Colonic mucosa (tissue), 4 donors: ENCODE measurements at places on chromosomes 2 and 18. TPM values are rescaled to one million over a fixed set of nuclear protein-coding genes. Genes with fewer than 3 reads are reported as not detected.

- no peak for DNase-seq
- no peaks in the 10 kb centered on the region for H3K27me3 ChIP-seq
- H3K27ac ChIP-seq: no peak overlapping the region
- H3K4me1 ChIP-seq: no peaks in the 10 kb centered on the region
- H3K36me3 ChIP-seq: peaks cover 8% of the 10 kb centered on the region
Measured at GRCh38 chr2:63596401-63596883, 7.7 kb downstream of the MDH1 start.

GRCh38 chr2:236853585-236854051 is 232.1 kb upstream of the COPS8 start:
- H3K27me3 ChIP-seq: no peaks in the 10 kb centered on the region
- no peak overlapping the region for H3K4me3 ChIP-seq
- no peaks in the 10 kb centered on the region for H3K4me1 ChIP-seq
- no peaks in the 10 kb centered on the region for H3K36me3 ChIP-seq

DNA sequence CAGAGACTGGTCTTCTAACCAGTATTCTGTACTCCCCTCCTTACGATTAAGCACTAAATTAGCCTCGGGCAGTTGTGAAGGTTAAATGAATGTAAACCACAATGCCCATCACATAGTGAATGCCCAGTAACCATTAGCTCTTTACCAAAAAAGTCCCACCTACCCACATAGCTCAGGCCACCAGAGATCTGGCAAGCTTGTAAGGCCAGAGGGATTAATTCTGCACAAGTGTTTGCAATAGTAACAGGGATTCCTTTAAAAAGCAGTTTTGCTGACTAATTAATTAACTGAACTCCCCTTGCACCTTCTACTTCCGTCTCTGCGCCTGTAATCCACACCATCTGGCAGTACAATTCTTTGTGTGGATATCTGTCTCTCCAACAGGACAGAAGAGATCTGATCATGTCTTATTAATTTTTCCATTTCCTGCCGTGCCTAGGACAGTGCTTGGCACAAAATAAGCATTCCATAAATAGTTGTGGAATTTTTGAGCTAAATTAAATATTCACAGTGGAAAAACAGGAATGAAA is 36.2 kb upstream of the IGFBP2 start:
- no peak overlapping the region for H3K4me3 ChIP-seq
- no peak overlapping the region for H3K27ac ChIP-seq
- DNase-seq: no peak
- H3K36me3 ChIP-seq: no peaks in the 10 kb centered on the region
- no peaks in the 10 kb centered on the region for H3K27me3 ChIP-seq

DNA sequence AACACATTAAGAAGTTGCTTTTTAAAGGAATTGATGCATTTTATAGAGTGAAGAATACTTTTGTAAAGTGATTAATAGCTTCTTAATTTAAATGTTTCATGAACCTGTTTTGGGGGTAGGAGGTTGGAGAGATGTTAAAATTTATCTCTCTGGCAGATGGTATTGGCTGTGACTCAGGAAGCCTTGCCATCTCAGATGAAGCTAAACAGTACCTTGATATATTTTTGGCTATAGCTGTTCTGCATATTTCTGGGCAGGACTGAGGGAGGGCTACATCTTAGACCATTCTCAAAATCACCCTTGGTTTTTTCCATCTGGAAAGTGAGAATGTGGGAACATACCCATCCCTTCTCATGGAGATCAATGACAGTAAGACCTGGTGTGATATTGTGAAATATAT is 13.4 kb downstream of the CAPN14 start:
- no peak overlapping the region for H3K4me3 ChIP-seq
- no peaks in the 10 kb centered on the region for H3K27me3 ChIP-seq
- H3K27ac ChIP-seq: no peak overlapping the region
- no peaks in the 10 kb centered on the region for H3K4me1 ChIP-seq
- DNase-seq: no peak

DNA sequence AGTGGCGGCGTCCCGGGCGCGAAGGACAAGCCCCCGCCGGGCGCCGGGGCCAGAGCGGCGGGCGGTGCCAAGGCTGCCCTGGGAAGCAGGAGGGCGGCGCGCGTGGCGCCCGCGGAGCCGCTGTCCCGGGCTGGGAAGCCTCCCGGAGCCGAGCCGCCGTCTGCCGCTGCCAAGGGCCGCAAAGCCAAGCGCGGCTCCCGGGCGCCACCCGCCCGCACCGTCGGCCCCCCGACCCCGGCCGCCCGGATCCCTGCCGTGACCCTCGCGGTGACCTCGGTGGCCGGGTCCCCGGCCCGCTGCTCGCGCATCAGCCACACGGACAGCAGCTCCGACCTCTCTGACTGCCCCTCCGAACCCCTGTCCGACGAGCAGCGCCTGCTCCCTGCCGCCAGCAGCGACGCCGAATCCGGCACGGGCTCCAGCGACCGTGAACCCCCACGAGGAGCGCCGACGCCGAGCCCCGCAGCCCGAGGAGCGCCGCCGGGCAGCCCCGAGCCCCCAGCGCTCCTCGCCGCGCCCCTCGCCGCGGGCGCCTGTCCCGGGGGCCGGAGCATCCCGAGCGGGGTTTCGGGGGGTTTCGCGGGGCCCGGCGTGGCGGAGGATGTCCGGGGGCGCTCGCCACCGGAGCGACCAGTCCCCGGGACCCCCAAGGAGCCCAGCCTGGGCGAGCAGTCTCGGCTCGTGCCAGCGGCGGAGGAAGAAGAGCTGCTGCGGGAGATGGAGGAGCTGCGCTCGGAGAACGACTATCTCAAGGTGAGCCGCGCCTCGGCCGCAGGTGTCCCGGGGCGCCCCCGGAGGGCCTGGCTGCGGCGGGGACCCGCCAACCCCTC is 820 bp downstream of the MTCL1 start:
- peaks cover 15% of the 10 kb centered on the region for H3K4me1 ChIP-seq
- H3K27ac ChIP-seq: peak overlapping the region; percentile 12
- H3K36me3 ChIP-seq: no peaks in the 10 kb centered on the region
- peak overlapping the region; percentile 54 for H3K4me3 ChIP-seq
- no peak for DNase-seq
- H3K27me3 ChIP-seq: peaks cover 9% of the 10 kb centered on the region

- DNase-seq: no peak
- no peaks in the 10 kb centered on the region for H3K27me3 ChIP-seq
- no peaks in the 10 kb centered on the region for H3K4me1 ChIP-seq
Measured at GRCh38 chr2:3664925-3665324, 6.9 kb downstream of the ALLC start.

- no peak overlapping the region for H3K27ac ChIP-seq
- H3K4me1 ChIP-seq: no peaks in the 10 kb centered on the region
- no peaks in the 10 kb centered on the region for H3K27me3 ChIP-seq
Measured at GRCh38 chr18:3321133-3321812, 59.3 kb downstream of the MYL12B start.

- H3K4me3 ChIP-seq: no peak overlapping the region
- no peaks in the 10 kb centered on the region for H3K27me3 ChIP-seq
- H3K4me1 ChIP-seq: no peaks in the 10 kb centered on the region
Measured at GRCh38 chr18:74731097-74731496, 133.4 kb downstream of the ZNF407 start.

GRCh38 chr2:181810823-181811695 is 80.5 kb upstream of the ITPRID2 start:
- no peaks in the 10 kb centered on the region for H3K27me3 ChIP-seq
- peak; percentile 63 for DNase-seq
- no peaks in the 10 kb centered on the region for H3K36me3 ChIP-seq

DNA sequence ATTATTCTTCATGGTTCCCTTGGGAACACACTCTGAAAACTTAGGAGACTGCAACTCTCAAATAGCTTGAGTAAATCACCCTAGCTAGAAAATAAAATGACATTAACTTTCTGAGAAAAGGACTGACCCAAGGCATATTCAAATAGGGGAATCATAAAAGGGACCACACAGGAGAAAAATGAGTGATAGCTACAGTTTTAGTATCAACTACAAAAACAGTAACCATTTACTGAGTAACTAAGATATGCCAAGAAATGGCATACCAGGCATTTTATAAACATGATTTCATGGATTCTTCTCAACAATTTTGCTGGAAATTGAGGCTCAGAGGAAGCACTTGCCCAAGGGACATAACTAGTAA is 84.5 kb downstream of the AFF3 start:
- no peaks in the 10 kb centered on the region for H3K4me1 ChIP-seq
- no peaks in the 10 kb centered on the region for H3K36me3 ChIP-seq
- no peaks in the 10 kb centered on the region for H3K27me3 ChIP-seq
- H3K27ac ChIP-seq: no peak overlapping the region
- H3K4me3 ChIP-seq: no peak overlapping the region

DNA sequence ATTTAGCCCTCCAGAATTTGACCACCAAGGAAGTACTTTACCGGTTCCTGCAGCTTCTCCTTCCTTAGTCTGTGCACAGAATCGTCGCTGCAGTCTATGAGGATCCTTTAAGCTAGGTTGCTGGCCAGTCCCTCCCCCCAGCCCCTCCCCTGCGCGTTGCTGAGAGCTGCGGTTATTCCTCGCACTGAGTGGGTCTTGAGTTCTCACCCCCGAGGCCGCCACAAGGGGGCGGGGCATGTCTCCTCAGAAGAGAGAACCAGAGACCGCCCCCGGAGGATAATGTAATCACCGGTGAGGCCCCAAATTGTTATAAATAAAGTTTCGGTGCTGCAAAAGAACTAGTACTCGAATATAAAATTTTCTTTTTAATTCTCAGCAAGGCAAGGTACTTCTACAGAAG is 1184.9 kb upstream of the CDH2 start:
- no peaks in the 10 kb centered on the region for H3K4me1 ChIP-seq
- H3K27ac ChIP-seq: no peak overlapping the region
- no peaks in the 10 kb centered on the region for H3K36me3 ChIP-seq
- no peak overlapping the region for H3K4me3 ChIP-seq

GRCh38 chr2:7043690-7044089 is 126.5 kb downstream of the RNF144A start:
- no peaks in the 10 kb centered on the region for H3K36me3 ChIP-seq
- H3K27me3 ChIP-seq: no peaks in the 10 kb centered on the region
- no peaks in the 10 kb centered on the region for H3K4me1 ChIP-seq
- no peak overlapping the region for H3K4me3 ChIP-seq
- H3K27ac ChIP-seq: no peak overlapping the region

DNA sequence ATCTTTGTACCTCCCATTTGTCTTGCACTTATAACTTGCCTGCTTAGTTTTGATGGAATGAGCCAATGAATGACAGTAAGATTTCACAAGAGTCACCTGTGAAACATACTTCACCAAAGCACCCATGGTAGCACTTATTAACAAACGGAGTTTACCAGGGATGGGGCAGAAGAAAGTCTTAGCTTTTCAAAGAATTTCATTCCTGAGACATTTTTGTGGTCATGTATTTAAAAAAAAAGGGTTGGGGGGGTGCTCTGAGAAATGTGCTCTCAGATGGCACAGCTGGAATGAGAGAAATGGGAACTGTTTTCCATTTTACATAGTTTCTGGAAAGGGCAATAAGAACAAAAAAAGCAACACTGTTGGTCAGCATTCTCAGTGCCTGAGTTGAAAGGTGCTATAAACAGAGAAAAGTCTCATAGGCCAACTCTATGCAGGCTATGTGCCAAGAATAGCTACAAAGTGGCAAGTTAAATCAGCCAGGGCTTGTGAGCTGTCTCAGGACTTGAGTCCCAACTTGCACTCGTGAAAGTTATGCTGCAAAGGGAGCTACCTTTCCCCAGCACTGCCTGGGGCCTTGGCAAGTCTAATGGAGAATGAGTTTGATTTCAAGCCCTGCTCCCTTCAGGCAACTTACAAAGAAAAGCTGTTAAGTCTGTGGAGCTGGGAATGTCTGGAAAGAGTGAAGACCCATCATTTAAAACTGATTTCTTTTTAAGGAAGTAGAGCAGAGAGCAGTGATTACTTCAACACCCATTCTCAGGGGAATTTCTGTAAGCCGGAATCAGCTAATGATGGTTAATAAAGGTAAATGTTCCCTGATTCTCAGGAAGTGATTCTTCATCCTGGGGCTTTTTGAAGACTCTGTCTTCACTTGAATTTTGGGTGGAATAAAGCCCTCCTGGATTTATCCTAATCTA is 170.6 kb downstream of the SLC8A1 start:
- no peak overlapping the region for H3K27ac ChIP-seq
- H3K4me3 ChIP-seq: no peak overlapping the region
- DNase-seq: no peak

DNA sequence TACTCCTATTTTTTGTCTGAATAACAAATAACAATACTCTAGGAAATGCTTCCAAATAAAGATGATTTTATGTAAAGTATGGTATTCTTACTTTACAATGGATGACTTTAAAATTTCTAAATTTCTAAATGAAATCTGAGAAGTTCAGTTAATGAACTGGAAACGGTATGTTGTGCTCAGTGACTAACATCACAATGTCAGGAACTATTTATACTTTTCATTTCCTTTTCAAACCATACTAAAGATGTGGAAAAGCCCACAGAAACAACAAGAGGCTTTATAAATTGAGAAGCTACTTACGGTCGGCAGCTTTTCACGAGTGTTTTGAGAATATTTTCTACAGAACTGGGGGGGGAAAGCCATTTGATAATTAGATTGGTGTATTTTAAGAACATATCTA is 31.1 kb downstream of the PSME4 start:
- no peak overlapping the region for H3K4me3 ChIP-seq
- no peaks in the 10 kb centered on the region for H3K4me1 ChIP-seq
- no peak overlapping the region for H3K27ac ChIP-seq
- no peaks in the 10 kb centered on the region for H3K27me3 ChIP-seq
- no peaks in the 10 kb centered on the region for H3K36me3 ChIP-seq

DNA sequence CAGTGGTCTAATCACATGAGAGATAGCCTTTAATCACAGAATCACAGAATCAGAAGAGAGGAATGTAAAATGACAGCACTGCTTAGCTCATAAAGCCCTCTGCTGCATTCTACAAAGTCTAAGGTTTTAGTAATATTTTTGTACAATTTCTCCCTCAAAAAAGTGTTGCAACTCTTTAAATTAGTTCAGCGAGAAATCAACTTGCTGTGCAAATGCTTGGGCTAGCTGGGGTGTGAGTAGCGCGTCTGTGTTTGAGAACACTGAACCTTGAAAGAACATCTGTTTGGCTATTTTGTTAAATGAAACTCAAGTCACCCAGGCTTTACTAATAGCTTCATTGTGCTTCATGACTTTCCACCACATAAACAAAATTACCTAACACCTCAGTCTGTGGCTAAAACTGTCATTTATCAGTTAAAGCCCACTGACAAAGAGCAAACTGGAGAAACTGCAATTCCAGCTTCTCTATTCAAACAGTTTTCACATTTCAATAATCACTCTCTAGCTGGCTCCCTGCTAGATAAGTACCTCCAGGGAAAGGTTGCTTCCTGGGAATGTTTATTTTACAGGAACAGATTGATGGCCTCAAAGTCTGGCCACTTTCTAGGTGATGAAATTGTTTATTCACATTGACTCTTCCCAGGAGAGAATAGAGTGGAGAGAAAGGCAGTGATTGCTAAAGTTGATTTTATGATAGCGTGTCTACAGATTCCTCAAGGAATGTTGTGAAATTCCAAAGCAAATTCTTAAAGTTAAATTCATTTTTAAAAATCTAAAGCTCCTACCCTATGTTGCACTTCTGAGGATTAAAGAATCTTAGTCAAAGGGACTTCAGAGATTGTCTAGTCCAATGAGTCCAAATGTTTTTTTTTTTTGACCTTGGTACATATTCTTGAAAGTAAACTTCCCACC is 36.0 kb upstream of the STAT1 start:
- no peak for DNase-seq
- no peaks in the 10 kb centered on the region for H3K27me3 ChIP-seq
- no peak overlapping the region for H3K4me3 ChIP-seq
- H3K4me1 ChIP-seq: no peaks in the 10 kb centered on the region
- no peaks in the 10 kb centered on the region for H3K36me3 ChIP-seq
- no peak overlapping the region for H3K27ac ChIP-seq

Gene ACMSD
- not detected for total RNA-seq

Gene RAX
- not detected for total RNA-seq

Gene SOX11
- 0.35 TPM for total RNA-seq

Gene LRRTM4
- total RNA-seq: 0.32 TPM

Gene B3GNT7
- total RNA-seq: 258 TPM

Gene CCDC93
- total RNA-seq: 37.8 TPM

Gene IGFBP5
- 44.6 TPM for total RNA-seq

Gene SCYGR7
- total RNA-seq: not detected
